ENCODE measurements at places on chromosomes 7 and 10. TPM values are rescaled to one million over a fixed set of nuclear protein-coding genes. Genes with fewer than 3 reads are reported as not detected.

The FAM180A gene
- 1.5 TPM for total RNA-seq

DNA sequence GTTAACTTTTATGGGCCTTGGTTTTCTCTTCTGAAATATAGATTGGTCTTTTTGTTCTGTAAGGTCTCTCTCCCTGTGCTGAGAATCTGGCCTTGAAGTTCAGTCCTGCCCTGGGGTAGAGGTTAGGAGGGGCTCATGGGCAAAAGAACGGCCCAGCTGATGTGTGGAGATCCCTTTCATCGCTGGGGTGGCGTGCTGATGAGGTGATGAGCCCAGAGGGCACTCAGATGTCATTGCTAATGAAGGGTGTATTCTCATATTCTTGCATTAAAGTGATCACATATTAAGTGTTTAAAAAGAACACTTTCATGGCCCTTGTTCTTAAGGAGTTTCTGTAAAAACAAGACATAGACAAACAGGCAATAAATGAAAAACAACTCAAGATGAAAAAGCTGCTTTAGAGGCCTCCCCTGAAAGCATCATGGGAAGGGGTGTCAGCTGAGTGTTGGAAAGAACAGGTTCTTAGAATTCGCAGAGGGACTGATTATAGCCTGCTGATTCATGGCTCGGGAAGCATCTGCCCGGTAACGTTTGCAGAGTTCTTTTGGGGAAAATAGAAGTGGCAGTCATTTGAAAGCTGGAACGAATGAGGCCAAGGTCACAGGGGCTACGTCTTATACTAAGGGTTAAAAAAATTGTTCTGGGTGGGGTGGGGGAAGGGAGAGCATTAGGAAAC is 72.5 kb upstream of the GPR158 start:
- H3K4me1 ChIP-seq, result no peaks in the 10 kb centered on the region
- DNase-seq, result no peak
- H3K4me3 ChIP-seq, result no peak overlapping the region
- H3K27ac ChIP-seq, result no peak overlapping the region
- H3K27me3 ChIP-seq, result no peaks in the 10 kb centered on the region

- DNase-seq, result no peak
- no peak overlapping the region for H3K4me3 ChIP-seq
- no peak overlapping the region for H3K27ac ChIP-seq
- H3K36me3 ChIP-seq, result no peaks in the 10 kb centered on the region
- H3K27me3 ChIP-seq, result no peaks in the 10 kb centered on the region
These were observed 81.7 kb downstream of the GPR85 start for GRCh38 chr7:113004726-113005454.

DNA sequence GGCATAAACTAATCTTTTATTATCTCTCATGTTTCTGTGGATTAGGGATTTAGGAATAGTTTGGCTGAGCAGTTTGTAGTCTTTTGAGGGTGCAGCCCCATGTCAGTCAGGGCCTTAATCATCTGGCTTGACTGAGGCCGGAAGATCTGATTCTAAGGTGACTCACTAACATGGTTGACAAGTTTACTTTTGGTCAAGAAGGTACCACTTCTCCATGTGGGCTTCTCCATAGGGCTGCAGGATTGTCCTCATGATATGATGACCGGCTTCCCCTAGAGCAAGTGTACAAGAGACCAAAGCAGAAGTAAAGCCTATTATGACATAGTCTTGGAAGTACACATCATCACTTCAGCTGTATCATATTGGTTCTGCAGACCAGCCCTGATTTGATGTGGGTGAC is 45.9 kb upstream of the OIT3 start:
- H3K4me1 ChIP-seq, result no peaks in the 10 kb centered on the region
- no peak overlapping the region for H3K4me3 ChIP-seq
- H3K36me3 ChIP-seq, result no peaks in the 10 kb centered on the region
- H3K27ac ChIP-seq, result no peak overlapping the region
- DNase-seq, result no peak

DNA sequence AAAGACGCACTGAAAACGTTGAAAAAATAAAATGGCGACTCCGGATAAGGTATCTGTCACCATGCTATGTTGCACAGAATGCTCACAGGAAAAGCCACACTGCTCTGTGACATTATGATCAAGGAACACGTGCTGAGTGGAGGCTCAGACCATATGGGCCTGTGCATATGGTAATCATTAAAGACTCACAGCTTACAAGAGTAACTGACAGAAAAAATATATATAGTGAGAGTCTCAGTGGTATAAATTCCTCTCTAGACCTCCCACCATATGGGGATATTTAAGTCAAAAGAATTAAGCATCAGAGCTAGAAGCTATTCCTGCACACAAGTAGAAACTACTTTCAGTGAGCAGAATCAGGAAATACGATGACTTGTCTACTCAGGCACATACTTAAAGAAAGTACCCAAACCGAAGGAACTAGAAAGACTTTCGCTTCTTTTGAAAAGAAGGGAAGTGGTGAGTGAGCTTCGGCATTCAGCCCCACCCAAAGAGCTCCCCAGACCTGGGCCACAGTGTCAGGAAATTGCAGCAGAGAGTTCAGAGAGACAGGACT is 65.1 kb upstream of the MPP7 start:
- no peak for DNase-seq
- no peak overlapping the region for H3K4me3 ChIP-seq
- H3K27me3 ChIP-seq, result no peaks in the 10 kb centered on the region
- H3K4me1 ChIP-seq, result no peaks in the 10 kb centered on the region
- no peaks in the 10 kb centered on the region for H3K36me3 ChIP-seq
- no peak overlapping the region for H3K27ac ChIP-seq

GRCh38 chr7:148927123-148928045 is 43.3 kb upstream of the EZH2 start:
- DNase-seq, result no peak
- no peaks in the 10 kb centered on the region for H3K27me3 ChIP-seq
- no peak overlapping the region for H3K27ac ChIP-seq

DNA sequence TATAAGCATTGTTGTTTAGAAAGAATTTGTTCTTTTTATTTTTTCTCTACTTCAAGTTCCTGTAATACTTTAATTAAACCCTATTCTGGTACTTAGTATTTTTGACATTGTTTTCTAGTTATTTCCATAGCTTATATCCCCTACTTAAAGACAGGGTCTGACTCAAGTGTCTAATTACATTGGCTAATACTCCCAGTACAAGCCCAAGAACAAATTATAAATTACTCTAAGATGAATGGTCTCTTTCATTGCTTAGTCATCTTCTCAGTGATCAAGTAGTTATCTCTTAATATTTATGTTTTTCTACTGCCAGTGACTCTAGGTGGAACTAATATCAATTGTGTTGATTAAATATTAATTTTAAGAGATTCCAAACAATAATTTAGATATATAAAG is 21.6 kb downstream of the AHR start:
- H3K4me1 ChIP-seq, result no peaks in the 10 kb centered on the region
- no peak overlapping the region for H3K27ac ChIP-seq
- no peak for DNase-seq
- H3K36me3 ChIP-seq, result no peaks in the 10 kb centered on the region
